NCI-H2081 treated with DMSO at 0.1 percent for 48 hours (cell line): ENCODE measurements at places on chromosomes 7 and 10.

DNA sequence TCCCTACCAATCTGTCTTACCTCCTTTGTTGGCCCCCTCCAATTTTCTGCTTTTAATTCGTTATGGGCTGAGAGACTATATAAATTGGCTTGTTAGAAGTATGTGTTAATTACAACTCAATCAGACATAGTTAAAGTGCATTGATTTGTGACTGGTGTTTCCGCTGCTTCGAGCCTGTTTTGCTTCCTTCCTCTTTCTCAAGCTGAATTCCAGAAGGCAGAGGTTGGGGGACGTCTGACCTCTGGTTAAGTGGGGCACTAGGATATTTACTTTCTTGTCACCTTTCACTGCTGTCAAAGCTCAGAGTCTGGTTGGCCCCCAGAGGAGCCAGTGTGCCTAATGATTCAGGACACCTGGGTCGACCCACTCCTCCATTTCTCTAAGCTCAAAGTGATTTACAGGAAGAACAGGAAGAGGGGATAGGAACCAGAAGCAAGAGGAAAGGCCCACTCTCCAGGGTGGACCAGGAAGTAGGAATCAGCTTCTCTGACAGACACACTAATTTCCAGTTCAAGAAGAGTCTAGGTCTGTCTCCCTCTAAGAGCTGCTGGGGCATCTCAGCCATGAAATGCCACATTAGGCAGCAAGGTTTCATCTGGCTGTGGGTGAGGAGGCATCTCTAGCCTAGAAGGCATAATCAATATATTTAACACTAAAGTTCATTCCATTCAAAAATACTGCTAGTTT, 397.2 kb upstream of the NPVF start:
- no peak for DNase-seq

DNA sequence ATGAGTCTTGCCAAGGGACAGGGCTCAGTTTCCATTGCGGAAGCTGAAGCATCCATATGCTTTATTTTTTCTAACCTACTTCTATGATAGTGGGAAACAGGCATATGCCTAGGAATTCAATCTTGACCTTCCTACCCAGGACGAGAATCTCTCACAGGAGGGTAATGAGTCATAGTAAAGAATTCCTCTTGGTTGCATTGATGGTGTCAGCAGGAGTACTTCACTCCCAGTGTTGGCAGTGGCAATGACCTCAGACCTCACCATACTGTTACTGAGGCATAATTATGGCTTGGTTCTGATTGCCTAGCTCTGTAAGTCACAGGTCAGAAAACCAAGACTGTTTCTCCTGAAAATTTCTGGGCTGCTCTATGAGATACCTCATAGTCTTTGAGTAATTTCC, 552.9 kb downstream of the ARL4A start:
- DNase-seq, result no peak

GRCh38 chr7:44769776-44770294, 21.2 kb downstream of the ZMIZ2 start:
- DNase-seq, result no peak

GRCh38 chr7:44193011-44193802, 4.0 kb upstream of the GCK start:
- DNase-seq, result no peak

DNA sequence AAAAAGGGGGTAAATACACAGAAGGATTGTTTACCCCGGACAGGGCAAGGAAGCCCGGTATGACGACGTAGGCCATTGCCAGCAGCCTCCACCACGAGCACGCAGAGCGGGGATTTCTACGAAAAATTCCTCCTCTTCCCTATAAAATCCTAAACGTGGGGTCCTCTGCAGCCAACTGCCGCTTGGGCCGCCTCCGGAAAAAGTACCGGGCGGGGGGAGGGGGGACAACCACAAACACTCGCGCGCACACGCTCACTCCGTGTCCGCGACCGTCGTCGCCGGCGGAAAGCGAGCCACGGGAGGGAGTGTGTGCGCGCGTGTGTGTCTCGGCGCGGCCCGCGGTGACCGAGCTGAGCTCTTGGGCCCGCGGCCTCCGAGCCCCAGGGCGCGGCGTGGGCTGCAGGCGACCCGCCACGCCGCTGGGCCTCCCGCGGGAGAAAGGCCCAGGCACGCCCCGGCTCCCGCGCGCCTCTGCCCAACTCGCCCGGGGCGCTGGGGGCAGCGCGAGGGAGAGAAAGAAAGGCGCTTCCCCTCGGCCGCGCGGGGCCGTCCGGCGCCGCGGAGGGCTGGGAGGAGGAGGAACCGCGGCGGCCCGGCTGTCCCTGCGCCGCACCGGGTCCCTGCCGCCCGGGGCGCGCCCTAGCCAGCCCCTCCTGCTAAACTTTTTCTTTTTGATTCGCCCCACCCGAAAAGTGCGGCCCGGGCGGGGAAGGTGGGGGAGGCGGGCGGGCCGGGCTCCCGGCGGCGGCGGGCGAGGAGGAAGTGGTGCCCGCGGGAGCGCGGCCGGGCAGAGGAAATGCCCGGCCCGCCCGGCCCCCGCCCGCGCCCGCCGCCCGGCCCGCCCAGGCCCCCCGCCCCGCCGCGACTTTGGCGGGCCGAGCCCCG, 1.5 kb downstream of the CTBP2 start:
- no peak for DNase-seq

- DNase-seq, result no peak
Observed at GRCh38 chr10:97640868-97641811, 669 bp downstream of the PI4K2A start.

DNA sequence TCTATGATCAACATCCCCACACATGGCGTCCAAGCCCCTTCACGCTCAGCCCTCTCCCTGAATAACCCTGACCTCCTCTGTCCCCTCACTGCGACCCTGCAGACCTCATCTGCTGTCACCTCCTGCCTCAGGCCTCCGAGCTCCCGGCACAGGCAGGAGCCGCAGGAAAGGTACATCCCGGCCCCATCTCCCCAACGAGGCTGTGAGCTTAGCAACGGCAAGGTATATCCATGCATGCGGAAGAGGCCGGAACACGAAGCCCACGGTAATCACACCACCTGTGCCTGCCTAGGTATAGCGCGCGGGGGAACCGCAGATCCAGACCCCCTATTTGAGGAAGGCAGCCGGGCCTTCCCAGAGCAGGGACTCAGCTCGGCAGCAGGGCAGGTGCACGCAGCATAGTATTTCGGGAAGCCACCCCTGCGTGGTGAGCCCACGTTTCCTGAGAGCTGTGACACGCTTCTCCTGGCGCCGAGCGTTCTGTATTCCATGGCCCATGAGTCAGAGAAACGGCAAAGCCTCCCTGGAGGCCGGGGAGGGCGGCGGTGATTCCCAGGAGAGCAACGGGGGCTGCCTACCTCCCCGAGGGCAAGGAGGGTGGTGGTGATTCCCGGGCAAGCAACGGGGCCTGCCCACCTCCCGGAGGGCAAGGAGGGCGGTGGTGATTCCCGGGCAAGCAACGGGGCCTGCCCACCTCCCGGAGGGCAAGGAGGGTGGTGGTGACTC, 50.1 kb upstream of the DNAAF5 start:
- DNase-seq, result no peak

DNA sequence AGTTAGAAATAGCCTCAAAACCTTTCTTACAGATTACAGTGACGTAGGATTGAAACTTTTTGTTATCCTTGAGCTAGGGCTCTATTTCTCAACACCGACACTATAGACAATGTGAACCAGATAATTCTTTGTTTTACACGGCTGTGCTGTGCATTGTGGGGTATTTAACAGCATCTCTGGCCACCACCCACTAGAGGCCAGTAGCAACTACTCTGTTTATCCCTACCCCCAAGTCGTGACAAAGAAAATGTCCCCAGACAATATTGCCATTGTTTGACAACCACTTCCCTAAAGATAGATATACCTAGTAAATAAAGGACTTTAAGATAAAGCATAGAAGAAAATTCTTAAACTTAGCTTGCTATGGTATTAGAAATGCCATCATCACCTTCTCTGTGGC, 359.6 kb downstream of the ARL4A start:
- no peak for DNase-seq

DNA sequence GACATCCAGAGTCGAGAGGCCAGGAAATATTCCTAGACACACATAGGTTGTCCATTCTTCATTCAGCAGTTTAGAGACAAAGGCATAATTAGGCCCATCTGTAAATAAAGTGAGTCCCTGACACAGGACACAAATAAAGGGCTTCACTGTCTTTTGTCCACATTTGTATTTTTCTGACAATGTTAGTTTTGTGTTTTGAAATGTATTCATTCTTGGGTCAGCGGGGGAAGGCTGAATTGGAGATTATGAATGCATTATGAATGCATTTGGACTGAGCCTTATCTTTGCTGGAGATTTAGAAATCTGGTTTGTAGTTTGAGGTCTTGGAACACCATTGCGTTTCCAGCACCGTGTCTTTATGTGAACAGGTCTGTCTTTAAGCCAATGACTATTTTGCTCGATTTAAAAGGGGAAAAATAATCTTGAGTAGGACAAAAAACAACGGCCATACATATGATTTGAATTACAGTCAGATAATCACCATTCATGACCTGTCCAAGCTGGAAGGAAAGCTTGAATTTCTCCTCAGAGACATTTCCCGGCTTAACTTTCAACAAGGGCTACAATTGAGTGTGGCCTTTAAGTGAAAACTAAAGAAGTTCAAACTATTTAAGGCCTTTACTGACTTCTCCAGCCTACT, 334.8 kb downstream of the WDR11 start:
- no peak for DNase-seq

DNA sequence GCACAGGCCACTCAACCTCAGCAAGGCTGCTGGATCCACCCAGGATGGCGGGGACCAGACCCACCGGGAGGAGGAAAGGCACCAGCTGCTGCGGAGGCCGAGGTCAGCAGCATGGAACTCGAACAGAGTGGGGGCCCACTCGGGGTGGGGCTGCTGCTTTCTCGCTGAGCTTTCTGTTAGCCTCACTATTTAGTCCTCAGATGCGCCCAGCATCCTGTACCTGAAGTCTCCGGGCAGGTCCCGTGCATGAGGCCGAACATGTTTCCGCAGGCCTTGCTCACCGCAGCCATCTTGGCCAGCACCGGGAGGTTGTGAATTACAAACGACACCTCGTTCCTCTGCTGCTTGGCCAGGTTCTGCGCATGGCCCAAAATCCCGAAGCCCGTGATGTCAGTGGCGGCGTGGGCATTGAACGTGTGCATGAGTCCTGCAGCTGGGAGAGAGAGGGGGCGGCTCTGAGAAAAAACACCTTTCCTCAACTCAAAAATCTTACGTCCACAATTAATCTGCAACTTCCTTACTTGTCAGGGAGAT, 22.8 kb upstream of the PHYH start:
- no peak for DNase-seq

GRCh38 chr10:89248990-89249389, 2.6 kb downstream of the LIPA start:
- no peak for DNase-seq

- no peak for DNase-seq
Observed at GRCh38 chr10:34109952-34110702, 705.0 kb downstream of the PARD3 start.

DNA sequence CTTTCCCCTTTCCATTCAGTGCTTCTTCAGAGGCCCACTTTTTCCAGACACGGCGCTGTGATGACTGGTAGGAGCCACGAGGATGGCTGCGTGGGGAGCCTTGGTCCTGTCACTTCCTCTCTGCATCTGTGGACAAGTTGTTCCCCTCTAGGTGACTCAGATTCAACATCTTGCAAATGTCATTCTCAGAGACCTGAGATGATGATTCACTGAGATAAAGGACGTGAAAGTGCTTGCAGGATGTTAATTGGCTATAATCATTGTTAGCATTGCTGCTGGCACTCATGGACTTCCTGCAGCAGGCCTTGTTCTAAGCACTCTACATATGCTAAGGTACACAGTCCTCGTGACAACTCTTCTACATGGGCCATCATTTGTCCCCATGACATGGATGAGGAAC, 489.8 kb upstream of the ZMIZ1 start:
- DNase-seq, result no peak

- DNase-seq, result no peak
Observed at GRCh38 chr7:12637819-12638592, 49.4 kb upstream of the ARL4A start.

- DNase-seq, result no peak
Observed at GRCh38 chr7:47557694-47558670, 23.9 kb downstream of the TNS3 start.

- DNase-seq, result no peak
Observed at GRCh38 chr10:615583-616152, 73.8 kb downstream of the DIP2C start.

- peak; percentile 21 for DNase-seq
Observed at GRCh38 chr7:22325671-22326070, 31.3 kb downstream of the RAPGEF5 start.

GRCh38 chr10:129710510-129710847, 243.4 kb downstream of the MGMT start:
- DNase-seq, result no peak

- DNase-seq, result no peak
Observed at GRCh38 chr7:98423043-98423442, 22.2 kb upstream of the BAIAP2L1 start.

DNA sequence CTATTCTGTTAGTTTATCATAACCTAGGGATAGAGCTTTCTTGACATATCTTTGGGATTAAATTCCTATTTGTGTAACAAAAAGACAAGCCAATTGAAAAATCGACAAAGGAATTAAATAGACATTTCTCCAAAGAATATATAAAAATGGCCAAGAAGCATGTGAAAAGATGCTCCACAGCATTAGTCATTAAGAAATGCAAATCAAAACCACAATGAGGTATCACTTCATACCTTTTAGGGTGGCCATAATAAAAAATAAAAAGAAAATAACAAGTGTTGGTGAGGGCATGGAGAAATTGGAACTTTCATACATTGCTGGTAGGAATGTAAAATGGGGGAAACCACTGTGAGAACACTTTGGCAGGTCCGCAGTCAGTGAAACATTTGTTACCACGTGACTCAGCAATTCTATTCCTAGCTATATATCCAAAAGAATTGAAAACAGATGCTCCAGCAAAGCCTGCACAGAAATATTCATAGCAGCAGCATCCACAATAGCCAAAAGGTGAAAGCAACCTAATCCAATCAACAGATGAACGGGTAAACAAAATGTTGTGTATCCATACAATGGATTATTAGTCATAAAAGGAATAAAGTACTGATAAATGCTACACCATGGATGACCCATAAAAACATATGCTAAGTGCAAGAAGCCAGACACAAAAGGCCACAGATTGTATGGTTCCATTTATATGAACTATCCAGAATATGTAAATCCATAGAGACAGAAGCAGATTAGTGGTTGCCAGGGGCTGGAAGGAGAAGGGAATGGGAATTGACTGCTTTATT, 20.5 kb downstream of the SPAG6 start:
- DNase-seq, result no peak

GRCh38 chr7:107563081-107563774, 492 bp downstream of the COG5 start:
- DNase-seq, result no peak

GRCh38 chr10:113007821-113008220, 57.8 kb downstream of the TCF7L2 start:
- no peak for DNase-seq

DNA sequence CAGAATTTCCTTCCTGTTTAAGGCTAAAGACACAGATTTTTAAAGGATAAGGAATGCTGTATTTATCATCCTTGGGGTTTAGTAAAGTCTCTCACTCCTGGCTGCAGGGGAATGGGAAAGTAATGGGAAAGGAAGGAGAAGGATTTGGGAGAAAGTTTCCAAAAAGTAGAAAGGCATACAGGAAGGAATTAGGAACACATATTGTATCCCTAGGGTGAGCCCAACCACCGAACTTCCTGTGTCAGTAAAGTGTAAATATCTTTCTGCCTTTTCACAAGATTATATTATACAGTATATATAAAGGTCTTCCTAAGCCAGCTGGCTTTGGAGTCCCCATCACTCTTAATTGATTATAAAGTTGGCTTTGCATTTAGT, 12.0 kb upstream of the UBE2D1 start:
- no peak for DNase-seq
